ENCODE measurements at places on chromosomes 6 and 20. TPM values are rescaled to one million over a fixed set of nuclear protein-coding genes. Genes with fewer than 3 reads are reported as not detected.

Gene UST
- total RNA-seq, result 15.1 TPM

Gene GHRH
- not detected for total RNA-seq

Gene VIP
- total RNA-seq, result not detected

Gene PXMP4
- total RNA-seq, result 4.7 TPM

Gene GABRR2
- 0.16 TPM for total RNA-seq

Gene CLVS2
- under 0.01 TPM for total RNA-seq

Gene SRSF12
- total RNA-seq, result not detected

Gene GNRH2
- 0.32 TPM for total RNA-seq

Gene WFDC2
- not detected for total RNA-seq

Measured in bronchial smooth muscle cell (primary cell).